ENCODE measurements at places on chromosomes 3 and 15.

GRCh38 chr3:151421938-151422337 lies 37.4 kb upstream of the P2RY12 start:
- DNase-seq: no peak

GRCh38 chr3:154730186-154730585 lies 300.2 kb upstream of the GPR149 start:
- DNase-seq: peak; percentile 92

DNA sequence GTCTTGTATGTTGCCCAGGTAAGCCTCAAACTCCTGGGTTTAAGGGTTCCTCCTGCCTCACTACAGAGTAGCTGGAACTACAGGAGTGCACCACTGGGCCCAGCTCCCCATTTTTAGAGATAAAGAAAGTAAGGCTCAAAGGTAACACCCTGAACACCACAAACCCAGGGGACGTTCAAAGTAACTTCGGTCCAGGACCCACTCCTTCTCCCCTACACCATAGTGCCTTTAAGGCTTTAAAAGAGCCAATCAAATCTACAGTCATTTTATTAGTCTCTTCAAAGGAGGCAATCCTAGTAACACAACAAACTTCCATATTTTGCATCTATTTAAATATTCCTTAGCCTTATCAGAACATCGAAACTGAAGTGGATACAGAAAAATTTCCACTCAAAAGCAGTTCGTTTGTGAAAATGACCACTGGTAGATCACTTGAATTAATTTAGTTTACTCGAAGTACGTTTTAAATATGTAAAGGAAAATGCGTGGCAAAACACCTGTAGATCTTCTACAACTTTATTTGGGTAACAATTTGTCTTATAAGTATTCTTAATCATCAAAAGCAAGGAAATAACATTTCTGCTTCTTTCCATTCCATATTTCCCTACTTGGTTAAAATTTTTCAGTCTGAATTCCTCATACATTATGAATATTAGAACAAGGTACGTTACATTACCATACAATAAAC lies 1.8 kb downstream of the STAG1 start:
- peak; percentile 23 for DNase-seq

DNA sequence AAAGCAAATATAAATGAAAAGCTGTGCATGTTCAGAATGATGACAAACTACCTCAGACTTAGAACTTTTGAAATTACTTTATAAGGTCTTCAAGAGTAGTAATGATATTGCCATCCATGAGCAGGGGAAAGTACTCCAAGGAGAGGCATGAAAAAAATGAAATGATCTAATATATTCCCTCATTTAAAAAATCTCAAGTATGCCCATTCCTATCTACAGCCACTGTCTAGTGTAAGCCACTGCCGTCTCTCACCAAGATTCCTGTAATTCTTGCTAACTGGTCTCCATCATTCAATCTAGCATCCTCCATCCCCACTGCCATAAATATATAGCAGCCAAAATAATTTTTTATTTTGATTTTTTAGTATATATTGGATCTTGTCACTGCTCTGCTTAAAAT lies 258.8 kb downstream of the PLOD2 start:
- DNase-seq: no peak

GRCh38 chr15:34366271-34367065 lies 528 bp downstream of the LPCAT4 start:
- DNase-seq: peak; percentile 66

DNA sequence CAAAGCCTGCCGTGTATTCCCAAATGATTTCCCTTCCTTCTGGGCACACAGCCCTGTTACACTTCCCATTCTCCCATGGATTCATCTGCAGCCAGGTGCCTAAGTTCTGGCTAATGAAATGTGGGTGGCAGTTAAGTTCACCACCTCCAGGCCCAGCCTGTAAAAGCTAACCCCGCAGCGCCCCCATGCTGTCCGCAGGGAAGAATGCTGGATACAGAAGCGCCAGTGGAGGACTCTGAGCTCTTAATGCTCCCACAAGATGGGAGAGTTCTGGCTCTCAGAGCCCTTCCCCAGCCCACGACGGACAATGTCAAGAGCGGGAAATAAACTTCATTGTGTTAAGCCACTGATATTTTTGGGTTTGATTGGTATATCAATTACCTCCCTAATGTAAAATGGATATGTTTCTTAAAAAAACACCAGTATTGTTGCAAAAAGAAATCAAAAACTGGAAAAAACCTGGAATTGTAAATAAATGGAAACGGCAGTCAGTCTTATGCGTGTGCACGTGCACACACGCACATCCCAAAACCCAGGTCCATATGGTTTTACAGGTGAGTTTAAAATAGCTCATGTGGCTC lies 37.7 kb upstream of the FGD5 start:
- DNase-seq: peak; percentile 40

DNA sequence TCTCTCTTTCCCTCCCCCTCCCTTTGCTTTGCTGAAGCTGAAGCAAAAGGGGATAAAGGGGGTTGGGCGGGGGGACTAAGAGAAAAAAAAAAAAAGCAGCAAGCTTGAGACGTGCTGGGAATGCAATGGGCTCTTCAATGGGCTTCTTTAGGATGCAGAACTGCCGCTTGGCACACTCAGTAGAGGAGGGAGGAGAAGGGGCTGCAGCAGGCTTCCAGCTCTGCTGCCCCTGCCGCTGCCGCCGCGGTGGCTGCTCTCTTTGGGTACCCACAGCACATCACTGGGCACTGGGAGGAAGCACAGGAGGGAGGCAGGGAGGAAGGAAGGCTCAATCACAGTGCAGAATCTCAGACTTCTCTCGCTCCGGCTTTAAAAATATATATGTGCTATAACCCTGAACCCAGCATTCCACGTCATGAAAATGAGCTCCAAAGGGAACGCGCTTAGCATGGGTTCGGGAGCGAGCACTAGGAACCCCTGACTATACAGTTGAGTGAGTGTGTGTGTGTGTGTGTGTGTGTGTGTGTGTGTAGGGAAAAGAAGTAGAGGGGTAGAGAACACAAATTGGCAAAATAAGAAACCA lies 3.5 kb downstream of the SLITRK3 start:
- DNase-seq: peak; percentile 39

- peak; percentile 29 for DNase-seq
Observed at GRCh38 chr3:45597171-45597570, 2.6 kb downstream of the LIMD1 start.

- DNase-seq: no peak
Observed at GRCh38 chr3:81434161-81434560, 327.3 kb downstream of the GBE1 start.

DNA sequence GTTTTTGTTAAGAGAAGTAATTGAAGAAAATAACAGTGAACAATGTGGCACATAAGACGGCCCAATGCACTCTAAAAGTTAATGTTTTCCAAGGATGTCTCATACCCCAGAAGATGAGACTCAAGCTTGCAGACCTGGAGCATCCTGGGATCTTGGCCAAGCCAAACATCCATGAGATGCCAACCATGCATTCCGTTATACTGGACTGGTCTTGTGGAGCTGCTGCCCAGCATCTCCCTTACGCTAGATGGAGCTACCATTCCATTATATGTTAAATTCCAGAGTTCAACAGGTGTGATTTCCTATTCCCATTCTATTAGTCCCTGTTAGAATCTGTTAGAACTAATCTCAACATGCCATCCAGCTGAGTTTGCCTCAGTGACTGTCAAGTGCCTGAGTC lies 181.8 kb downstream of the PDCD6IP start:
- peak; percentile 22 for DNase-seq

DNA sequence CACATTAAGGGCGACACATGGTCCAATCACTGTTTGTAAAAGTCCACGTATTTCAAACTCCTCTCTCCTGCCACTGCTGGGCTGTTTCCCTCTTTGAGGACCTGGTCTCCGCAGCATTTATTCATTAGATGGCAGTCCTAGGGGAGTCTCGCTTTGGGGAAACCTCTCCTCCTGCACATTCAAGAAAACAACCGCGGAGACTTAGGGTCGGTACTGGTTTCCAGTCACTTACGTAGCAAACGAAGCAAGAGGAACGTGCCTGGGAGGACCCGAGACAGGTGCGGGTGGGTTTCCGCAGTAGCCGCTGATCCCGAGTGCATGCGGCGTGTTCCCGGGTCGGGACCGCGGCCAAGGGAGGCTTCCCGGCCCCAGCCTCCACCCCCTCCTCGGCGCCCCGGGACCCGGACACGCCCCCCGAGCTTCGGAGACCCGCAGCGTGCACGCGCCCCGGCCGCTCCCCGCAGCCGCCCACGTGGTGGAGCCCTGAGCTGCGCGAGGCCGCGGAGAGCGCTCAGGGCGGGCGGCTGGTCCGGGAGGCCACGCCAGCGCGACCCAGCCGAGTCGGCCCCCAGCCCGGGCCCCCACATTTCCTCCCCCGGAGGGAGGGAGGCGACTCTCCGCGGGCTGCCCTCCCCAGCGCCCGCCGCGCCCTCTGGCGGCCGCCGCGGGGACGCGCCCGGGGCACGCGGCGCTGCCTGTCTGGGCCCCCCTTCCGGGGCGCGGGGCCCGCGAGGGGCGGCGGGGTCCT lies 1.1 kb upstream of the IGF1R start:
- DNase-seq: peak; percentile 90

DNA sequence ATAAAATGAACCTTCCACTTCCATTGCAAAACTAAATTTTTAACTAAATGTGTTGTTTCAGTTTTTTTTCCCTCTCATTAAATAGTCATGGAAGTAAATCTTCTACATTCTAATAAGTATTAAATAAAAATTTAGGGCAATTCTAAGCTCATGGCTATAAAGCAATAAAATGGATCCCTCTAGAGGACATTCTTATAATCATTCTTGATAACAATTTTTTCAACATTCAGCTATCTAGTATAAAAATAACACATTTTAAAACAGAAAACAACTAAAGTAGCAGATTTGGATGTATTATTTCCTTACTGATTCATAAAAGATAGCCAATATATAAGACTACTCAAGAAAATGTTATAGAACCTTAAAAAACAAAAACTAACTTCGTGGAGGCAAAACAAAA lies 393.1 kb downstream of the PLOD2 start:
- DNase-seq: no peak

- no peak for DNase-seq
Observed at GRCh38 chr3:186105543-186105942, 3.3 kb downstream of the ETV5 start.

- DNase-seq: no peak
Observed at GRCh38 chr3:134885877-134886621, 91.0 kb downstream of the EPHB1 start.

GRCh38 chr3:188396251-188396650 lies 242.3 kb downstream of the LPP start:
- DNase-seq: no peak

- no peak for DNase-seq
Observed at GRCh38 chr3:127870156-127870555, 44.9 kb upstream of the KBTBD12 start.

GRCh38 chr15:69415381-69415780 lies 1.2 kb downstream of the KIF23 start:
- no peak for DNase-seq

DNA sequence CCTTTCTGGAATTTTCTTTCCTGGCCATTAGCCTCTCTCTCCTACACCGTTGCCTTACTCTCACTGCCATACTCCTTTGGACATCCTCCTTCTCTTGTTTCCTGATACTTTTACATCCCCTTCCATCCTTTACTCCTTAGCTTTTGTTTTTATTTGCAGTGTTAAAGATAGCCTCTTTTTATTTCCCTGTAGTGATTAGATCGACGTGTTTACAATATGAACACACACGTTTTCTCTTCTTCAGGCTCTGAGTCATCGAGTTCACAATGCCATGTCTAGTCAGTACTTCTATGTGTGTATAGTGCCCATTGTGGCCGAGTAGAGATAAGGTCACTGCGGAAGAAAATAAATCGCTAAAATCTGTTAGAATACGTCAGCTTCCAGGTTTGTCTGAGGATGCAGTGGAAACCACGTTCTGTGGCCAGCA lies 208.5 kb downstream of the LPP start:
- DNase-seq: no peak

- DNase-seq: no peak
Observed at GRCh38 chr3:15217011-15217671, 11.1 kb downstream of the CAPN7 start.

DNA sequence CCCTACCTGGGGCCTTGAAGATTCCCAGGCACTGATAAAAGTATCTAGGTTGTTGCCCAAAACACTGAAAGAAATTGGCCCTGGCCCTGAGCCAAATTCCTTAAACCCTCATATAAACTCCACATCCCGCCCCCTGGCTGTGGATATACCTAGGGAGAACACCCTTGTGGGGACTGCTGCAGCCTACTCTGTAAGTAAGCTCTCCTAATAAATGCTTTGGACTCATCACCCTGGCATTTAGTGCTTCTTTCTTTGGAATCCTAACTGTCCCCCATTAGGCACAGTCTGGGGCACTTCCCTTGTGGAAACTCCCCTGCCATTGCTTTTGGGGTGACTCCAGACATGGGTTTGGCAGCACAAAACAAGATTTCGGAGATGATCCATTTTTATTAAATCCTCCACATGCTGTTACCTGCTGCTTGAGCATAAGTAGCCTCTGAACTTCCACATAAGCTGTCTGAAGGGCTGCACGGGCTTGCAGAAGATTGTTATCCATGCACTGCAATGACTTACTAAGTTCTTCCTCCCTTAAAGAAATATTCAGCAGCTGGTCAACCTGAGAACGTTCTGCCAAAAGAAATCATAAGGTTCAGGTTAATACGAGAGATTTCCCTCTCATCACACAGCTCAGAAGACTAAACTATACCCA lies 46.4 kb downstream of the ZNF106 start:
- DNase-seq: no peak

- DNase-seq: no peak
Observed at GRCh38 chr3:7000501-7000900, 139.6 kb downstream of the GRM7 start.

- DNase-seq: no peak
Observed at GRCh38 chr3:160641665-160642309, 35.2 kb upstream of the ARL14 start.

GRCh38 chr3:182698078-182698477 lies 95.2 kb upstream of the ATP11B start:
- DNase-seq: no peak

- no peak for DNase-seq
Observed at GRCh38 chr3:113231391-113231790, 20.0 kb downstream of the BOC start.

- DNase-seq: no peak
Observed at GRCh38 chr3:41327718-41328117, 128.4 kb downstream of the CTNNB1 start.

GRCh38 chr3:193837347-193837827 lies 244.4 kb downstream of the OPA1 start:
- no peak for DNase-seq

- DNase-seq: no peak
Observed at GRCh38 chr3:119745942-119746341, 36.0 kb upstream of the NR1I2 start.
